ENCODE measurements at places on chromosomes 11 and 22. TPM values are rescaled to one million over a fixed set of nuclear protein-coding genes. Genes with fewer than 3 reads are reported as not detected.

GRCh38 chr11:33713151-33713855, 12.7 kb upstream of the C11orf91 start:
- DNase-seq: no peak
- no peak overlapping the region for H3K27ac ChIP-seq
- H3K27me3 ChIP-seq: no peaks in the 10 kb centered on the region
- no peaks in the 10 kb centered on the region for H3K36me3 ChIP-seq

DNA sequence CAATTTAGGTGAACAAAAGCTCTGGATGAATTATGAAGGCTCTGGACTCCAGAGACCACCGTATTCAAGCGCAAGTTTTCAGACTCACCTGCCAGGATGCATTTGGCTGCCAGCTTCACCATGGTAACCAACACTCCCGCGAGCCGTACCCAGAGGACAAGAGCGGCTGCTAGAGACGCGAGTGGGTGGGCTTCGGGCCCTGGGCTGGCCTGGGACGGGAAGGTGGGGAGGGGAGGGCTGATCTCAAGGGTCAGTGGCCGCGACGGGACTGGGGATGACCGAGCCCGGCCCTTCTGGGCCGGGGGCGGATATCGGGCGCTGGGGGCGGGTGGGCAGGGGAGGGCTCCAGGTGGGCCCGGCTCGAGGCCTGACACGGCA, 344 bp downstream of the IFT27 start:
- no peaks in the 10 kb centered on the region for H3K36me3 ChIP-seq
- DNase-seq: peak; percentile 38
- H3K4me3 ChIP-seq: peak overlapping the region; percentile 93
- H3K4me1 ChIP-seq: peaks cover 41% of the 10 kb centered on the region

DNA sequence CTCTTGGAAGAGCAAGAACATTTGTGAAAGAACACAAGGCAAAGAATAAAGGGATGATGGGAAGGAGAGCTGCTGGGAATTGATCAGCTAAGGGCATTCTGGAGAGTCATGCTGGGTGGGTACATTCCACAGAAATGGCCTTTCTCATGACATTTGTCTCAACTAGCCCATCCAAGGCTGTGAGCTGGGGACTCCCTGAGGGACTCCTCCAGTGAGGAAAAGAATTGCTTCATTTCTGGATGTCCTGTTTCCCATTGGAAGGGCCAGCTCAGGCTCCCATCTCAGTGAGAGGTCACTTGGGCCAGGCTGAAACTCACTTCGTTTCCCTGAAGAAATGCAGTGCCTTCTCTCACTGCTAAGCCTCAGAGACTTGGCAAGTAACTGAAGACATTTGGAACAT, 106.8 kb downstream of the CD44 start:
- no peak overlapping the region for H3K4me3 ChIP-seq
- H3K27me3 ChIP-seq: no peaks in the 10 kb centered on the region
- H3K4me1 ChIP-seq: peaks cover 52% of the 10 kb centered on the region
- no peaks in the 10 kb centered on the region for H3K36me3 ChIP-seq
- H3K27ac ChIP-seq: no peak overlapping the region
- DNase-seq: no peak

GRCh38 chr11:123640677-123641494, 13.5 kb downstream of the SCN3B start:
- H3K27me3 ChIP-seq: peaks cover 48% of the 10 kb centered on the region
- no peaks in the 10 kb centered on the region for H3K36me3 ChIP-seq
- H3K27ac ChIP-seq: no peak overlapping the region
- peak; percentile 52 for DNase-seq

MPPED2 gene
- 1.6 TPM for total RNA-seq

- no peak for DNase-seq
- H3K27ac ChIP-seq: no peak overlapping the region
- H3K36me3 ChIP-seq: no peaks in the 10 kb centered on the region
- H3K27me3 ChIP-seq: no peaks in the 10 kb centered on the region
- H3K4me1 ChIP-seq: no peaks in the 10 kb centered on the region
- no peak overlapping the region for H3K4me3 ChIP-seq
These were observed 496.1 kb downstream of the JRKL start for GRCh38 chr11:96885912-96886311.

GSTT2B gene
- total RNA-seq: not detected

- peaks cover 44% of the 10 kb centered on the region for H3K4me1 ChIP-seq
- H3K27me3 ChIP-seq: no peaks in the 10 kb centered on the region
- no peak overlapping the region for H3K4me3 ChIP-seq
- H3K27ac ChIP-seq: no peak overlapping the region
- no peak for DNase-seq
These were observed 16.0 kb upstream of the FEZ1 start for GRCh38 chr11:125512106-125512505.

GRCh38 chr11:70523384-70524095, 125.2 kb downstream of the CTTN start:
- H3K27me3 ChIP-seq: peaks cover 20% of the 10 kb centered on the region
- H3K4me1 ChIP-seq: no peaks in the 10 kb centered on the region
- H3K27ac ChIP-seq: no peak overlapping the region
- H3K4me3 ChIP-seq: no peak overlapping the region
- H3K36me3 ChIP-seq: no peaks in the 10 kb centered on the region

GRCh38 chr22:49925525-49926128, 7.2 kb downstream of the CRELD2 start:
- peak; percentile 68 for DNase-seq
- no peaks in the 10 kb centered on the region for H3K27me3 ChIP-seq
- peaks cover 36% of the 10 kb centered on the region for H3K4me1 ChIP-seq
- H3K4me3 ChIP-seq: peak overlapping the region; percentile 86
- H3K36me3 ChIP-seq: no peaks in the 10 kb centered on the region
- peak overlapping the region; percentile 93 for H3K27ac ChIP-seq

DNA sequence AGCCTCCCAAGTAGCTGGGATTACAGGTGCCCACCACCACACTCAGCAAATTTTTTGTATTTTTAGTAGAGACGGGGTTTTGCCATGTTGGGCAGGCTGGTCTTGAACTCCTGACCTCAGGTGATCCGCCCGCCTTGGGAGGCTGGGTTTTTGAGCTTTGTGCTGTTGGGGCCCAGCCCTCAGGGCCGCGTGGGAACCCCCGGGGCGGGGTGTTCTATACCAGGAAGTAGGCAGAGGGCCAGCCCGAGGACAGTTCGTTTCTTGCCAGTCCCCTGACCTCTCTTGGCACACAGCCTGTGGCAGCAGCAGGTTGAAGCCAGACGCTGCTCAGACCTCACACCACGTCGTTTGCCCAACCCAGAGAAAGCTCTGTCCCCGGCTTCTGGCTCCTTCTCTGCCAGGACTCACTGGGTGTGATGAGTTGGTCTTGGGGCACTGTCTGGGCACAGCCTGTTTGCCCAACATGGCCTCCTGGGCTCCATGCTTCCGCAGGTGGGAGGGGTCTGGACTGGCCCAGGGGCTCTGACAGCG, 24.9 kb upstream of the CHKA start:
- H3K4me3 ChIP-seq: no peak overlapping the region
- H3K4me1 ChIP-seq: peaks cover 14% of the 10 kb centered on the region
- H3K27me3 ChIP-seq: no peaks in the 10 kb centered on the region
- H3K27ac ChIP-seq: no peak overlapping the region

GRCh38 chr11:94243571-94244515, 60.5 kb upstream of the IZUMO1R start:
- peaks cover 6% of the 10 kb centered on the region for H3K27me3 ChIP-seq
- no peaks in the 10 kb centered on the region for H3K36me3 ChIP-seq
- H3K4me1 ChIP-seq: no peaks in the 10 kb centered on the region
- no peak overlapping the region for H3K27ac ChIP-seq

ISX gene
- total RNA-seq: not detected

All from activated T-cell treated with anti-CD3 and anti-CD28 coated beads, Interleukin-2, amount 50 U/mL, for 72 hours (primary cell).